ENCODE measurements at places on chromosomes 16 and 17. TPM values are rescaled to one million over a fixed set of nuclear protein-coding genes. Genes with fewer than 3 reads are reported as not detected.

Gene CRYM
- 10.5 TPM for total RNA-seq

- DNase-seq, result no peak
Observed at GRCh38 chr16:1154291-1154886, 1.5 kb downstream of the CACNA1H start.

Gene ABCC11
- 0.91 TPM for total RNA-seq

Gene TNFRSF13B
- not detected for total RNA-seq

GRCh38 chr16:28025631-28026030, 37.9 kb downstream of the GSG1L start:
- no peak for DNase-seq

Gene MNT
- total RNA-seq, result 32.1 TPM

DNA sequence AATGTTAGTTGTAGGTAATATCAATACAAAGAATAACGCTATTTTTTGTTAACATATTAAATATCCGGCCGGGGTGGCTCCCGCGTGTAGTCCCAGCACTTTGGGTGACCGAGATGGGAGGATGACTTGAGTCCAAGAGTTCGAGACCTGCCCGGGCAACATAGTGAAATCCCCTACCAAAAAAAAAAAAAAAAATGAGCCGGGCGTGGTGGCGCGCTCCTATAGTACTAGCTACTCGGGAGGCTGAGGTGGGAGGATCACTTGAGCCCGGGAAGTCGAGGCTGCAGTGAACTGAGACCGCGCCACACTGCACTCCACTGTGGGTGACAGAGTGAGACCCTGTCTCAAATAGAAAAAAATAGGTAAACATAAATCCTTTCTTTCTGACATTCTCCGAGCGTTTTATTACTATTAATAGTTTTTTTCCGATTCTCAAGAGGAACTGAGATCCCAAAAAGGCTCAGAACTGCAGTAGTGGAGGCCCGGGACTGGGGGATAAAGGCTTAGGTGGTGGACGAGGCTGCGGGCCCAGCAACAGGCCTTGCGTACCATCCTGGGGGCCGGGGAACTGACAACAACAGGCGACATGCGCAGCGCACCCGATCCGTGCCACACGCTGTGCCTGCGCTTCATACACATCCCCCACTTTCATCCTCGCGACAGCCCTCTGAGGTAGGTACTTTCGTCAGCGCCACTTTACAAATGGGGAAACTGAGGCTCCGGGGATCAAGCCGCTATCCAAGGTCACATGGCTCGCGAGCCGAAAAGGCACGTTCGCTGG, 919 bp downstream of the N4BP1 start:
- no peak for DNase-seq

GRCh38 chr17:78176548-78177025, 8.2 kb downstream of the SYNGR2 start:
- DNase-seq, result peak; percentile 74

GRCh38 chr17:75516619-75517296, 430 bp downstream of the TSEN54 start:
- DNase-seq, result peak; percentile 53

- DNase-seq, result no peak
Observed at GRCh38 chr17:80793851-80794267, 197.8 kb upstream of the CHMP6 start.
